ENCODE measurements at places on chromosomes 3 and 15.

GRCh38 chr3:146577662-146578061, 27.5 kb downstream of the PLSCR5 start:
- DNase-seq, result peak; percentile 9

DNA sequence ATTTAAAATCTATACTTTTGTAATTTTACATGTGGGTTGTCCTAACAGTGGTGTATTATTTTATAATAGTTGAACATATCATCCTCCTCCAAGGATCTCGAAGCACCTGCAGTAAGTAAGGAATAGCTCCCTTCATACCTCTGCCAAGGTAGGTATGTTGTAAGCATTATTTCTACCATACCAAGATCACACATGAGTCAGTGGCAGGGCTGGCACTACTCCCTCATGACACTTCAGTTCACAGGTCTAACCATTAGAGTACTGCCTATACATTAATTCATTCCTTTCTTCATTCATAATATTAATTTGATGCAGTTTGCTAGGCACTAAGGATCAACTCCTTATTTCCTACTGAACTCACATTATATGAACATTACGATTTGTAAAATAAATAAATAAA, 11.9 kb upstream of the LEKR1 start:
- no peak for DNase-seq

- no peak for DNase-seq
Measured at GRCh38 chr3:46524008-46524407, 26.2 kb downstream of the RTP3 start.

DNA sequence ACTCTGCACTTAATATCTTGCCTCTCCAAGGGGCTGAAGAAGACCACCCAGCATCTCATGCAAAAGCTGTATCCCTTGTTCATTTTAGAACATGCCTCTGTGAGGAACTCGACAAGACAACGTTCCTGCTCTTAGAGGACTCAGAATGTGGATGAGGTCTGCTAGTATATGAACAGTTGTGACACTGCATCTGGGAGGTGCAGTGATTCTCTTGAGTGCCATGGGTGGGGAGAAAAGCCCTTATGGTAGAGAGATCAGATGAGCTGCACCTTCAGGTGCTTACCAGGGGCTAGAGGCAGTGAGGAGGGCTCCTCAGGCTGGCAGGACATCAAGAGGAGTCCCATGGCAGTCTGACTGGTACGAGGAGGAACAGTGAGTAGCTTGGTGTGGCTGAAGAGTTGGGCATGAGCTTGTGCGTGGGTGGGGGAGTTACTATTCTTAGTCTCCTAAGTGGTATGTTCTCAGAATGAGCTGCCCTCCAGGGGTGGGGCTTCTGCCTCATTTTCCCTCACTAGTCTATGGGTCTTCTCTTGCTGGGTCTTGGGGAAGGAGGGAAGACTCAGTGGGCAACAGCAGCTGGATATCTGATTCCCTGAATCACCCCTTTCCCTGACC, 56.7 kb upstream of the ATP2B2 start:
- no peak for DNase-seq

GRCh38 chr15:85785887-85786780, 8.6 kb downstream of the KLHL25 start:
- DNase-seq, result no peak

DNA sequence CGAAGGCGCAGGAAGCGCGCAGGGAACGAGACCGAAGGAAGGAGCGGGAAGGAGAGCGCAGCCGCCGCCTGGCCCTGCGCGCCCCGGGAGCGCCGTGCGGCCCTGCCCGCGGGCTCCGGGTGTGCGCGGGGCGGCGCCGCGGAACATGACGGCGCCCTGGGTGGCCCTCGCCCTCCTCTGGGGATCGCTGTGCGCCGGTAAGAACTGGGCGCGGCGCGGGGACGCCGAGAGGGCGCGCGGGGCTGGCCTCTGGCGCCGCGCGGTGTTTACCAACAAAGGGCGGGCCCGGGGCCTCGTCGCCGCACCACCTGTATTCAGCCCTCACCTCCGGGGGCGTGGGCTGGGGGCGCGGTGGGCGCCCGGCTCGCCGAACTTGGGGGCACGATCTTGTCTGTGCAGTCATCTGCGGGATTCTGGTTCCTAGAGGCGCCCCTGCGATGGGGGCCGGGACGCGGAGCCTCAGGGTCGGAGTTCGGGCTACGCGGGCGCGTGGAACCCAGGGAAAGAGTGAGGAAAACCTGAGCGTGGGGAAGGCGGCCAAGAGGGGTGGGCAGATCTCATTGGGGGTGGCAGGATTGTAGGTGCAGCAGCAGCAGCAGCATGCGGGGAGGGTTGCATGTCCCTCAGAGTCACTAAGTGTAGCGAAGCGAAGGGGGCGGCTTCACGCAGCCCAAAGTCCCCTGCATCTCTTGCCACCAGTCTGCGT, 641 bp downstream of the ACVR2B start:
- no peak for DNase-seq

GRCh38 chr3:45666757-45667431, 22.3 kb upstream of the SACM1L start:
- no peak for DNase-seq

DNA sequence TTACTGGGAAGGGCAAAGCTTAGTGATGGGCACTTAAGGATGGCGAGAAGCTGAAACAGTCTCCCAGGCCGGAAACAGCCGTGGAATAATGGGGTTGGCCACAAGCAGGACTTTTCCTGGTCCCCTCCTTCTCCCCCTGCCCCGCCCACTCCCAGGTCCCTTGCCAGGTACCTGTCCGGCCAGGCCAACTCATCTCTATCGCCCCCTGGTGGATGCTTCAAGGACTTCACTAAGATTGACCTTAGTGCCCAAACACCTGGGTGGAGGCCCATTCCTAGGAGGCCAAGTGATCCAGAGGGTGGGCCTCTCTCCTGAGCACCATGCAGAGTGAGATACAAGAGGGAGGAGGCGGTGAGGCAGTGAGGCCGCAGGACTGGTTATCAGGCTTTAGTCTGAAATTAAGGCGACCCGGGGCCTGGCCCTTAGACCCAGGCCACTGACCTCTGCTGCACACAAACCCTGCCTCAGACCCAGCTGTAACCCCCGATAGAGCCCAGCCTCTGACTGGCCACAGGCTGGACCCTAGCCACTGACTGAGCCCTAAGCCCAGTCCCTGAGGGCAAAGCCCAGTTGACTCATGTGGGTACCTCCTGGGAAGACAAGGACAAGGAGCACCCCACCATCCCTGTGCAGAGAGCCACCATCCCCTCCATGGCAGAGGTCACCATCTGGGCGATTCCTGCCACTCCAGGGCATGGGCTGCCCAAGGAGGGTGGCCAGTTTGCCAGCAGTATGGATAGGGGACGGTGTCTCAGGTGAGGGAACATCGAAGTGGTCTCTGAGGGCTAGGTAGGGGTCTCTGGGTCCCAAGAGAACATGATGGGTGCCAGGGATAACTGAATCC, 37.6 kb downstream of the VIPR1 start:
- DNase-seq, result peak; percentile 52

DNA sequence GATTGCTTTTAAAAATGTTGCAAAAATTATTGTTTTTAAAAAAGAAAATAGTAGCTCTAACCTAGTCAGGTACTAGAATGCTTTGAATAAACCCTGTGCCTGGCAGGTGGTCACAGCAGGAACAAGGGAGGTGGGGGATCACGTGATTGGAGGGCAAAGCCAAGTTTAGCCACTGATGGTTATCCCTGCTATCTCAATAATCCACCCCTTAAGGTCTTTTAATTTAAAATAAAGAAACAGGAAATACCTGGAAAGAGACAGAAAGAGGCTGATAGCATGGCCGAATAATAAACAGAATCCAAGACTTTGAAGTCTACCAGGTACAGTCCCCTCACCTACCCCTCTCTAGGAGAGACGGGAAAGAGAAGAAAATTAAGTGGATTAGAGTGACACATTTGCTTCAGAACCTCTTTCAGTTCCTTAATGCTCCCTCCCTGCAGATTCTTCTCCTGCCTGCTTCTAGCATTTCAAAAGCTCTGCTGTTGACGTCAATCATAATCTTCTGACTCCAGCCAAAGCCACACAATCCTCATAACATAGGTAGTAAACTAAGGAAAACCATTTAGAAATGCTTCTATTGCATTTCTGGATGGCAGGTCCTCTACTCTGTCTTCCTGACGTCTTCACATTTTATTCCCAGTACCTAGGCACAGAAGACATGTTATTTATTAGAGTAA, 303.4 kb upstream of the MME start:
- no peak for DNase-seq

DNA sequence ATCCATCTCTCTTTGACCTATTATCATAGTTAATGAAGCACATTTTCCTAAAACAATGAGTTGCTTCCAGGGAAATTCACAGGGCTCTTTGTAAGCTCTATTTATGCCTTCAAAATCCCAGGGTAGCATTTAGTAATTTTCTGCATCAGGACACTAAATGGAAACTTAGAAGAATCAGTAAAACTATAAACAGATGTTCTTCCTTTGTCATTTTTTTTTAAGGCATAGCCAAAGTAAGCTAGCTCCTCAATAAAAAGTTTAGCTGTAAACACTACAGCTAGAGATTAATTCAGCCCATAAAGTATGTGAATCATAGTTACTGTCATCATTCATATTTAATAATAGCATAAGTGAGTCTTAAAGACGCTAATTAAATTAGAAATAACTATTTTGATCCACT, 79.3 kb downstream of the RPL22L1 start:
- no peak for DNase-seq

DNA sequence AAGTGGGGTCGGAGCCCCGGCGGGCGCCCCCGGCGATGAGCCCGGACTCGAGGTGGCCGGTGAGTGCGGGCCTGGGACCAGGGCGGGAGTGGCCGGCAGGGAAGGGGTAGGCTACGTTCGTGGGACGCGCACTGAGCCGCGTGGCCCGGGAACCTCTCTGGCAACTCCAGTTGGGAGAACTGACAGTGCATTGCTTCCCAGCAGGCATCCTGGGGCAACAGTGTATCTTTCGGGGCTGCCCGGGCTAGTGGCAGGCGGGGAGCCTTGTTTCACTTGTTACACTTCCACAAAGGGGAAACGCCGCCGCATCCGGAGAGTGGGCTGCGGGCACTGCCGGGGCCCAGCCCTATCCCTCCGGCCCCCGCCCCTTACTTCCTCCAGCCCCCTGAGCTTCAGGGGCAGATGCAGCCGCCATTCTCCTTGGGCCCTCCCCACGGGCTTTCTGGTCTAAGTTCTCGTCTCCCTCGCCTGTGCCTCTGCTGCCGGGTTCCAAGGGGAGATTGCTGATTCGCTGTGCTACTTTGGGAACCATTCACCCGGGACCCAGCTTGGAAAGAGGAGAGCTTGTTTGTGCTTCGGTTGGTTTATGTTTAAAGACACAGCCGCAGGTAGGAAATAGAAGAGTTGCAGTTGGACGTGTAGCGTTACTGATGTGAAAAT, 675 bp downstream of the BRPF1 start:
- peak; percentile 25 for DNase-seq

DNA sequence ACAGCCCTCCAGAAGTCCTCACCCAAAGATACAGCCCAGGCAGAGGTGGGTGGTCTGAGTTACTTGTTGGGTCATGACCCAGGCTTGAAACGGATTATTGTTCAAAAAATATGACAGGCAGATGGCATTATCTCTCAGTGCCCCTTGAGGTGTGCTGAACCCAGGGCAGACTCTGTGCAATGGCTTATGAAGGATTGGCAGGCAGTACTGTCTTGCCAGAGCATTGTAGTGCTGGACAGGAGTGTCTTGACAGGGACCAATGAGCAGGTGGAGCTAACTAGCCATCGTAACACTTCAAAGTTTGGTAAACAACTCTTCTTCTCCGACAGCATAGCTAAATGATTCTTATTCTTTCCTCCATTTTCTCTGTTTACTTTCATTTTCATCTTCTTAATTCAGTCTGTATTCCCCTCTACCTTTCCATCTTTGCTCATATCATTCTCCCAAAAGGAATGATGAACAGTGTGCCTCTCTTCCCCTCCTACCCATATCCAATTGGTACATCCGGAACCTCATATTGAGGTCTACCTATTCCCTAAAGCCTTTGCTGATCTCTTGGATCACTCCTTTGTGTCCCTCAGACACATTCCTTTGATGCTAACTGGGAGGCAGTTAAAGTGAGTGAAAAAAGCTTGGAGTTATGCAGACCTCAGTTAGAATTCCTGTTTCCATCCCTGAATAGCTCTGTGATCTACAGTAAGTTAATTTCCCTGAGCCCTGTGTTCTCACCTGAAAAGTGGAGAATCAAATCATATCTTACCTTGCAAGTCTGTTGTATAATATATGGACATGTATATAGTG, 2.6 kb upstream of the IL20RB start:
- no peak for DNase-seq

DNA sequence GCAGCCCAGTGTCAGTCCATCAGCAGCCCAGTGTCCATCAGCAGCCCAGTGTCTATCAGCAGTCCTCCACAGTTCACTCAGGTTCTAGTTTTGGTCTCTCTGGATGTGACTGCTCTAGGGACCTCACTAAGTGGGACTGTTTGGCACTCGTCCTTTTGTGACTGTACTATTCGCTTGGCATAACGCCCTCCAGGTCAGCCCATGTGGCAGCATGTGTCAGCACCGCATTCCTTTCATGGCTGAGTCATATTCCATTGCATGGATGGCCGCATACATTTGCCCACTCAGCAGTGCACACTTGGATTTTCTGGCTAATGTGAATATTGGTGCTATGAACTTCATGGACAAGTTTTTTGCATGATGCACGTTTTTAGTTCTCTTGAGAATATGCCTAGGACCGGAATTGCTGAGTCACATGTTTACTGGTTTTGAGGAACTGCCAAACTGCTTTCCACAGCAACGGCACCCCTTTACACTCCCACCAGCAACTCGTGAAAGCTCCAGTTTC, 16.4 kb downstream of the CHST13 start:
- DNase-seq, result no peak

- no peak for DNase-seq
Measured at GRCh38 chr3:13700362-13700761, 151.4 kb downstream of the FBLN2 start.

DNA sequence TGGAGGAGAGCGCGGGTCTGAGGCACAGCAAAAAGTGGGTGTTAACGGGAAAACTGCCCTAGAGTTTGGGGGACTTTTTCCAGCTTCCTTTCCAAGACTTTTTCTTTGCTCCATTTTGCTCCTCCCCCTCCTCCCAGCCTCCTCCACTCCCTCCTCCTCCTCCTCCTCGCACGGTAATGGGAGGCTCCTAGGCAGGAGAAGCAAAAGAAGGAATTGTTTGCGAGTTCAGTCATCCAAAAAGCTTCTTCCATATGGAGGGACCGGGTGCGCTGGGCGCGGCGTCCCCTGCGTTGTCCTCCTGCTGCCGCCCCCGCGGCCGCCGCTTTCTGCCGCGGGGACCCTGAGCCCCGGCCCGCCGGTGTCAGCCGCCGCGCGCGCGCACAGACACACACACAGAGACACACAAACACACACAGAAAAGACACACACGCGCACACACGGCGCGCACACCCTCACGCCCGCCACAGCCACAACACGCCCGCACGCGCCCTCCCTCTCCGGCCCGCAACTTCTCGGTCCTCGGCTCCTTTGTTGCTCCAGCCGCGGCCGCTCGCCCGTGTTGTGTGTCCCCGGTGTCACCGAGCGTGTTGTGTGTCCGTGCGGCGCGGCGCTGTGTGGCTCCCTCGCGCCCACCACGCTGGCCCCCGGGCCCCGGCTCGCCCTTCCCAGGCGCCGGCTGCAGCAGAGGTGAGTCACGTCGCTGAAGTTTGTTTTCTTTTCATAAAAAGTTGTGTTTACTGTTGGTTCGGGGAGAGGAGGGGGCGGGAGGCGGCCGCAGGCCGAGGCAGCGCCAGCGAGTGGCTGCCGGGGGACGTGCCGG, at the start of gene BOC:
Gene BOC, plus strand, starts transcription at position 228 of the 820 bp plus-strand sequence. CDS start 38,246 bp downstream, outside the sequence.
- no peak for DNase-seq

GRCh38 chr3:53641397-53641796, 147.0 kb downstream of the CACNA1D start:
- no peak for DNase-seq

GRCh38 chr3:97793420-97794019, 28.3 kb upstream of the CRYBG3 start:
- no peak for DNase-seq

GRCh38 chr15:65326117-65326526, 21.6 kb downstream of the RNU5B-1 start:
- DNase-seq, result no peak

Data from stimulated activated CD4-positive, alpha-beta T cell treated with anti-CD3 and anti-CD28 coated beads, Interleukin-4, amount 100 ng/mL, for 4 hours (primary cell).